ENCODE measurements at places on chromosomes 5 and 9. TPM values are rescaled to one million over a fixed set of nuclear protein-coding genes. Genes with fewer than 3 reads are reported as not detected.

DNA sequence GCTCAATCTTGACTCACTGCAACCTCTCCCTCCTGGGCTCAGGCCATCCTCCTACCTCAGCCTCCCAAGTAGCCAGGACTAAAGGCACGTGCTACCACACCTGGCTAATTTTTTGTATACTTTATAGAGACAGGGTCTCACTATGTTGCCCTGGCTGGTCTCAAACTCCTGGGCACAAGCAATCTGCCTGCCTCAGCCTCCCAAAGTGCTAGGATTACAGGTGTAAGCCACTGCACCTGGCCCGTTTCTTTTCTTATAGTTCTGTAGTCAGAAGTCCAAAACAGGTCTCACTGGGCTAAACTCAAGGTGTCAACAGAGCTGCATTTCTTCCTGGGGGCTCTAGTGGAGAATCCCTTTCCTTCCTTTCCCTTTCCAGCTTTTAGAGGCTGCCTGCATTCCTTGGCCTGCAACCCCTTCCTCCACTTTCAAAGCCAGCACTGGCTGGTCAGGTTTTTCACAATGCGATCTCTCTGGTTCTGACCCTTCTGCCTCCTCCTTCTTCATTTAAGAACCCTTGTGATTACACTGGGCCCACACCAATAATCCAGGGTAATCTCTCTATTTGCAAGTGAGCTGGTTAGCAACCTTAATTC, 16.3 kb downstream of the IRF1 start:
- no peak for DNase-seq

- DNase-seq: no peak
Observed at GRCh38 chr9:26748449-26749058, 144.0 kb downstream of the CAAP1 start.

The MZB1 gene
- total RNA-seq: 0.62 TPM

- no peak for DNase-seq
Observed at GRCh38 chr5:124941051-124942049, 194.9 kb upstream of the ZNF608 start.

- DNase-seq: no peak
Observed at GRCh38 chr9:128304136-128304970, 17.9 kb downstream of the TRUB2 start.

The ORM2 gene
- not detected for total RNA-seq

The PCDHA7 gene
- total RNA-seq: 0.13 TPM

GRCh38 chr9:114962809-114963208, 32.4 kb upstream of the TNFSF8 start:
- no peak for DNase-seq

DNA sequence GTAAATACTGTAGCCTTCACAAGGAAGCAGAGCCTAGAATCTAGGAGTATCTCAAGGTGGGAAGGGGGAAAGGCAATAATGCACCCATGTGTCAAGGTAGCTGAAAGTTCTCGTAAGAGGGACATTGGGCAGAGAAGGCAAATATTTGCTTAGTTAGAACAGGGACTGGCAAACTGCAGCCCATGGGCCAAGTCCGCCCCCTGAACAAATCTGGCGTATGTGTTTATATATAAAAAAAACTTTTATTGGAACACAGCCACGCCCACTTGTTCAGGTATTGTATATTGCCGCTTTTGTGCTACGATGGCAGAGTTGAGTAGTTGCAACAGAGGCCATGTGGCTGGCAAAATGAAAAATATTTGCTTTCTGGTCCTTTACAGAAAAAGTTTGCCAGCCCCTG, 16.1 kb downstream of the KCNN2 start:
- DNase-seq: no peak

The S1PR3 gene
- 14.7 TPM for total RNA-seq

The PFN3 gene
- not detected for total RNA-seq

- peak; percentile 79 for DNase-seq
Observed at GRCh38 chr5:82163452-82164175, 114.5 kb downstream of the RPS23 start.

GRCh38 chr9:16131264-16131663, 578.4 kb downstream of the CCDC171 start:
- DNase-seq: no peak

DNA sequence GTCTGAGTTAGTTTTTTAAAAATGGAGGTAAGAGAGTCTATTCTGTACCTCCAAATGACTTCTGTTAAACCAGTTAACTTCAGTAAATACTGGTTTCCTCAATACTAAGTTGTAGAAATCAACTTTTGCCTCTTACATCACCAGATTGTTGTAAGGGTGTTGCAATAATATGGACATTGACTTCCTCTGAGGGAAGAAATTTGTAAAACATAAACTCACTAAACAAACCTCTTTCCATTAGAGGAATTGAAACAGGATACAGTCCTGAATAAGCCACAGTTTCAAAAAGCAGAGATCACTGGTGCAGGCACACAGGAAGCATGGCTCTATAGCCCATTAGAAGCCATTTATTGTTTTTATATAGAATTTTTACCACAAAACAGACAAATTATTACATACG, 32.7 kb upstream of the SLCO6A1 start:
- DNase-seq: peak; percentile 82

- DNase-seq: no peak
Observed at GRCh38 chr9:91818225-91818585, 131.8 kb downstream of the ROR2 start.

The PCDHGA10 gene
- total RNA-seq: 3.0 TPM

The POLK gene
- total RNA-seq: 35.0 TPM

- DNase-seq: no peak
Observed at GRCh38 chr5:125396462-125396861, 650.0 kb upstream of the ZNF608 start.

The PCDHGB3 gene
- total RNA-seq: 1.7 TPM

GRCh38 chr5:151601391-151601790, 10.3 kb upstream of the FAT2 start:
- no peak for DNase-seq

DNA sequence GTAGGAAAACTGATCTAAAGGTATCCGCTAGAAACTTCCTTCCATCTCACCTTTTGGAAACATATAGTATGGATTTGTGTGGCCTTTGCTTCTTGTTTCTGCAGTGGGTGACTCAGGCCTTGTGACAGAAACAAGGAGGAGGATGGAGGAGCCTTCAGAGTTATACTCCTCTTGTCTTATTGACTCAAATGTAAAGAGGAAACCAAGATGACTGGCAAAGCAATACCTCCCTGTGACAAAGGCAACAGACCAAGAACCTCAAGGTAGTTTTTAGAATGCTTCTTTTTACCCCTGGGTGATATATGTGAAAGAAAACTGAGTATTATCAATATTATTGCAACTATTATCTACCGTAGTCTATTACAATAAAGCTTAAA, 123.3 kb upstream of the SLIT3 start:
- DNase-seq: no peak

The SPATA31E1 gene
- total RNA-seq: not detected

DNA sequence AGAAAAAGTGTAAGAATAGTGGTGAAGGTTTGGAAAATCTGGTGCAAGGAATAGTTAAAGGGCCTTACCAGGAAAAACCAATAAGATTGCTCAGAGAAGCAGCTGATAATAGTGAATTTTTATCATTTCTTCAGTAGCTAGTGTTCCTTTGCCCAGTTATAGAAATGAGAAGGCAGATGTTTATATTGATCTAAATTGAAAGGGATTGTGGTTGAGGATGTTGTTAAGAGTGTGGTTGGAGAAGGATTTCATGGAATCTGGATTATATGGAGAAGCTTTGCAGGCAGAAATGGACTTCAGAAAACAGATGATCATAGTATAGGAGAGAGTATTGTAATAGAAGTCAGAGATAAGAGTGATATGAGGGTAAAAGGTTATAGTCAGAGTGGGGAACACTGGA, 102.6 kb downstream of the XRCC4 start:
- no peak for DNase-seq

DNA sequence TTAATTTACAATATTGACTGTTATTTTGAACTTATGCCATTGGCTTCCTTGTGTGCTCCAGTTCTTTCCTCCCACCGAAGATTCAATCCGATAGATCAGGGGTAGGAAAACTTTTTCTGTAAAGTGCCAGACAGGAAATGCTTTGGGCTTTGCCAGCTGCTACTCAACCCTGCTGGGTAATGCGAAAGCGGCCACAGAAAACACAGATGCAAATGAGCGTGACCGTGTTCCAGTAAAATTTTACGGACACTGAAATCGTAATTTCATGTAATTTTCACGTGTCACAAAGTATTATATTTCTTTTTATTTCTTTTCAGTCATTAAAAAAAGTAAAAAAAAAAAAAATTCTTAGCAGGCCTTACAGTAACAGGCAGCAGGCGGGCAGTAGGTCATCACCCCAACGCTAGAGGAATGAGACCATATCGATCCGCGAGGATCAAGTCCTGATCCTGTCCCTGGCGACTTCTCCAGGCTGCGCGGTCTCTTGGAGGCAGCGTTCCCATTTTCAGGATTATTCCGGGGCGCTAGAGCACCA, 599 bp downstream of the NMRK1 start:
- peak; percentile 80 for DNase-seq

- DNase-seq: peak; percentile 52
Observed at GRCh38 chr5:82358457-82358856, 80.3 kb upstream of the RPS23 start.

The ARHGEF39 gene
- 1.4 TPM for total RNA-seq

DNA sequence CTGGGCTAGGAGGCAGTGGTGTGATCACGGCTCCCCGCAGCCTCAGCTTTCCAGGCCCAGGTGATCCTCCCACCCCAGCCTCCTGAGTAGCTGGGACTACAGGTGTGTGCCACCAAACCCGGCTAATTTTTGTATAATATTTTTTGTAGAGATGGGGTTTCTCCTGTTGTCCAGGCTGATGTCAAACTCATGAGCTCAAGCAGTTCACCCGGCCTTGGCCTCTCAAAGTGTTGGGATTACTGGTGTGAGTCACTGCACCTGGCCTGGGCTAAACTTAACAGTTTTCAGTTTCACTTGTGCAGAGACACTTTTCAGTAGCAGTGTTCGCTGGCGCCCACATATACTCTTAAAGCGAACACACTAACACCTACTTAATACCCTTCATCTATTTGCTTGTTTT, 205.6 kb upstream of the ZNF608 start:
- DNase-seq: no peak

DNA sequence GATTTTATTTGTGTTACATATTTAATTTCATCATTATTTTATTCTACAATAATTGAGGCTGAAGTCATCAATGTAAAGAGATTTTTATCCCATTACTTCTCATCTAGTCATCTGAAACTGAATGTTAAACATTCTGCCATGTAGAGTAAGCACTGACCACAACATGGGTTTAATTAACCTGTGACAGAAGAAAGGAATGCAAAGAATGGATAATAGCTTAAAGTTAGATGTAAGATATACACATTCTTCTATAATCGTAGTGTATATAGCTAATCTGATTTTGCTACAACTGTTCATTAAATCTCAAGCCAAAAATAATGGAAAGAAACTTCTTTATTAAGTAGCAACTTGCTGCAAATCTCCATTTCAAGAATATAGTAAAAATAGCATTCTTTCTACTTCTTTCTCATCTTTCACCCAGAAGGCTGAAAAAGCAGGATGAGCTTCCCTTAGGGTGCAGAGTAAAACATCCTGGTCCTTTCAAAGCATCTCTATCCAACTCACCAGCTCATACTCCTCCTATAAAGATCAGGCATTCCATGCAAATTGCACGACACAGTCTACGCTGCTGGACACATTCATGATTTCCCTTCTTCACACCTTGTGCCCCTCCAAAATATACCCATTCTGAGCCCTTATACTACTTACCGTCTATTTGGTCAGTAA, 115.2 kb downstream of the EFNA5 start:
- DNase-seq: no peak

DNA sequence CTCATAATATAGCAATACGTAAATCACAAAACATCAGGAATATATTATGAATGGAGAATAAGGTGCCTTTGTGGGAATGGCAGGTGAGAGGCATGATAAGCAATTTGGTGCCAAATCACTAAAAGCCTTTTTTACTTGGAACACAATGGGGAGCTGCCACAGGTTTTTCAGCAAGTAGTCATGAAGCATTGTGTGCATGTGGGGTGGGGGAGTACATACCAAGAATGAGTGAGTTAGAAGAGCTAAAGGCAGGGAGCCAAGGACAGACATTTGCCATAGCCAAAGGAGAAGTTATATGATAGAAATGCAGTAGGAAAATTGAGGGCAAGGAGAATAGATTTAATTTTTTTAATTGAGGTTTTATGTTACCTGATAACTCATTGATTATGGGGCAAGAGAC, 445.0 kb upstream of the SMC2 start:
- no peak for DNase-seq

GRCh38 chr5:158177146-158177545, 318.2 kb upstream of the CLINT1 start:
- peak; percentile 49 for DNase-seq

The FAM169A gene
- 0.62 TPM for total RNA-seq

- no peak for DNase-seq
Observed at GRCh38 chr9:18970393-18970792, 62.6 kb downstream of the SAXO1 start.

DNA sequence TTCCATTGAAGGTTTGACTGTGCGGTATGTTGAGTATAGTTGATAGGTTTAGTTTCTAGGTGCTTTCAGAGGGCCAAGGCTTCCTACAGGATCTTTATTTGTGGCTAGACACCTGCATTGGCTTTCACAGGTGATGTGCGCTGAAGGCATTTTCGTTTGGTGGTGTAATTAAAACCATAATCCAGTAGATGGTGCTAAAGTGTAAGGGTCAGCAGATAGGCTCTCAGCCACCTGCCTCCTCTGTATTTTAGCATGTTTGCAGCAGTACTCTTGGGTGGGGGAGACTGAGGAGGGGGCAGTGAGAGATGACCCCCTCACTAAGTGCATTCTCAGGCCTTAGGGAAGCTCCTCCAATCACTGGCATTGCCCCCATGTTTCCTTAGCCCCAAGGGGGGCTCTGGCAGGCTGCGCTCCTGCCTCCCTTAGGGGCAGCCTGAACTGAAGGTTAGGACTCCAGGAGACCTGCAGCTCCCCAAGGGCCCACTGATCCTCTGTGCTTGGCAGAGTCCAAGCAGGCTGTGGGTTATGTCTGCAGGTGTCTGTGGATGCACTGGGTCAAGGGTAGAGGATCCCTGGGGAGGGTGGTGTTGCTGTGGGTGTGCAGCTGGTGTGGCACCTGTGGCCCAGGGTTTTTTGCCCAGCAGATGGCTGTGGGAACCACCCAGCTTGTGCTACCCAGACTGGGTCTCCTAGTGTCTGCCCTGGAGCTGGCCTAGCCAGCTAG, 23.4 kb downstream of the CDK20 start:
- DNase-seq: no peak

All from muscle of leg (tissue), 16 donors.